Activated CD4-positive, alpha-beta memory T cell treated with anti-CD3 and anti-CD28 coated beads, Interleukin-2, amount 10 ng/mL, durations not matched to agents 7 days and 5 days (primary cell): ENCODE measurements at places on chromosomes 16 and 17. TPM values are rescaled to one million over a fixed set of nuclear protein-coding genes. Genes with fewer than 3 reads are reported as not detected.

GRCh38 chr17:19018600-19018950 lies 14.0 kb upstream of the FAM83G start:
- DNase-seq = no peak
- no peak overlapping the region for H3K4me3 ChIP-seq
- no peaks in the 10 kb centered on the region for H3K36me3 ChIP-seq
- H3K4me1 ChIP-seq = no peaks in the 10 kb centered on the region
- peaks cover 2% of the 10 kb centered on the region for H3K27me3 ChIP-seq

- H3K36me3 ChIP-seq = no peaks in the 10 kb centered on the region
- no peaks in the 10 kb centered on the region for H3K4me1 ChIP-seq
- H3K4me3 ChIP-seq = no peak overlapping the region
- H3K27ac ChIP-seq = no peak overlapping the region
- DNase-seq = no peak
These were observed 8.5 kb upstream of the ZFP3 start for GRCh38 chr17:5069724-5070123.

TBC1D3C gene
- total RNA-seq = not detected

WSCD1 gene
- not detected for total RNA-seq

DNA sequence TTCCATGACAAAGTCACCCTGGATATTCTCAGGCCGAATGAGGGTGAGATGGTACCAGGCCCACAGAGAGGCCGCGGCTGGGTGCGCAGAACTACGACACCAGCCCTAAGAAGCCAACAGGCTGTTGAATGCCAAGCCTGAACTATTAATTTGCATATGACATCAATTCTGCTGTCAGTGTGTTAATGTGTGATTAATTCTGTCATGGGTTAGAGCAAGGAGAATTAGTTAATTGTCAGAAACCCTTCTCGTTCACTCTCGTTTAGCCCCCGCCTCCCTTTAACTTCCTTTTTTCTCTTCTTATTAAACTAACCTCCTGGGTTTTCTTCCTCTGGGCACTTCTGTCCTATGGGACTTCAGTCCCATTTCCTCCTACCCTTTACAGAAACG lies 123.4 kb downstream of the ZFHX3 start:
- no peak overlapping the region for H3K27ac ChIP-seq
- peaks cover 8% of the 10 kb centered on the region for H3K36me3 ChIP-seq
- H3K4me3 ChIP-seq = no peak overlapping the region
